ENCODE measurements at places on chromosomes 2 and 18.

DNA sequence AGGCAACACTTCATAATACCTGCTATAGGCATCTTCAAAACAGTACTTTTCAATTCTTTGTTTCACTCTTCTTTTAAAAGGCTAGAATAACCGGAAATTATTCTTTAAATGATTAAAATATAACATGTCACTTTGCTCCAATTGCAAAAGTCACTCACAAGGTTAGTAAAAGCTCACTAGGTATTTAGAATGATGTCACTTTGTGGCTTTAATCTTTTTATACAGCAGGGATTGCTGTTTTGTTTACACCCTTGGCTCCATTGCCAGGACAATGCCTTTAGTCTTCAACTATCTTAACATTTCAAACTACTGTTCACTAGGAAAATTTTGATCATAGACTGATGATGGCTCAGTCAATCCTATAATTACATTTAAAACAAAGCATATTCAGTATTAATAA is 157.1 kb downstream of the BAZ2B start:
- no peaks in the 10 kb centered on the region for H3K36me3 ChIP-seq
- no peak overlapping the region for H3K27ac ChIP-seq
- H3K4me3 ChIP-seq, result no peak overlapping the region
- no peaks in the 10 kb centered on the region for H3K4me1 ChIP-seq

GRCh38 chr2:224449212-224450147 is 47.6 kb upstream of the FAM124B start:
- H3K27ac ChIP-seq, result no peak overlapping the region
- no peaks in the 10 kb centered on the region for H3K36me3 ChIP-seq
- DNase-seq, result no peak
- H3K4me3 ChIP-seq, result no peak overlapping the region

DNA sequence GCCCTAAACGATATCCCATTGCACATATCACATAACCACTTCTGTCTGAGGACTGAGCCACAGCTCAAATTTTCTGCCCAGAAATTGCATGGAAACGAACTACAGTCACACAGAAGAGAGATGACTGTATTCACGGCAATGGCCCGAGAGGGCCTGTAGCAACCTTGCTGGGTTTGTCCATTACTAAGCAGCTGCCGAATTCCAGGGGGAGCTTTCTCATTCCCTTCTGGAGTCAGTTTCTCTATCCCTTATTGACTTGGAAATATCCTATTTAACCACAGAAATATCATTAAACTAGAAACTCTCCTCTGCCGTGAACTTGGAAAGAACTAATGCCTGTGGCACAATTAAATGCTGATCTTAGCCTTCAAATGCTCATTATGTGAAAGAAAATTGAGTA is 183.9 kb downstream of the DNER start:
- no peak overlapping the region for H3K4me3 ChIP-seq
- no peak overlapping the region for H3K27ac ChIP-seq
- H3K36me3 ChIP-seq, result no peaks in the 10 kb centered on the region

DNA sequence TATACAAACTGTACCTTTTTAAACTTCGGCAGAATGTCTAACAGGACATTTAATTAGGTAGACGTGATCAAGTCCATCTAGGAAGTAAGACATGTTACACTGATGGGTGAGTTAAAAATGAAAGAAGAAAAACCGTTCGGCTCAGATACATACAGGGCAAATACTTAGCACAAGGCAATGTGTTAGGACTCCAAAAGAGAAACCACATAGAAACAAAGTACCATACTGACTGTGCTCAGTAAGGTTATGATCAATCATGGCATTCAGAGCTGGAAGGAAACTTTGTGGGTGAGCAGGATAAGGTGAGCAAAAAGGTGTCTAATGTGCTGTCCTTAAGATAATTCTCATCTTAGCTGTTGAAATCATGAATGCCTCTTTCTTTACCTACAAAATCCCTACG is 211.9 kb downstream of the STK39 start:
- no peaks in the 10 kb centered on the region for H3K27me3 ChIP-seq
- no peak overlapping the region for H3K27ac ChIP-seq
- H3K36me3 ChIP-seq, result no peaks in the 10 kb centered on the region
- no peak for DNase-seq
- H3K4me1 ChIP-seq, result no peaks in the 10 kb centered on the region
- no peak overlapping the region for H3K4me3 ChIP-seq

- peaks cover 21% of the 10 kb centered on the region for H3K4me1 ChIP-seq
- H3K36me3 ChIP-seq, result no peaks in the 10 kb centered on the region
- no peak overlapping the region for H3K27ac ChIP-seq
These were observed 59.3 kb downstream of the DPP4 start for GRCh38 chr2:162014751-162015150.

DNA sequence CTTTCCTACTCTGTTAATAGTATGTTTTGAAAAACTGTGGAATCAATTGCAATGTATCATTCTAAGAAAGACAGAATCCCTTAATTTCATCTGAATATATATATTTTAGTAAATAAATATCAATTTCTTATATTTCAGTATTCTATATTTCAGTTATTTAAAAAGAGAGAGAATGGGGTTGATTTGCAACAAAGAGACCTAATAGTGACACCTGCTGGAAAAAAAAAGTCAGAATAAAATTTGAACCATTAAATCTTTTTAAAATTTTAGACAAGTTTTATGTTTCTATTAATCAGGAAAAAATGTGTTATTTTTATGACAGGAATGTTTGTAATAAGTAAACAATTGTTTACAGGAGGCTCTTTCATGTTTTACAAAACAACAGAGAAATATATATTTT is 20.7 kb upstream of the CCNT2 start:
- DNase-seq, result no peak
- H3K36me3 ChIP-seq, result no peaks in the 10 kb centered on the region
- H3K4me3 ChIP-seq, result no peak overlapping the region
- H3K4me1 ChIP-seq, result peaks cover under 1% of the 10 kb centered on the region

GRCh38 chr2:234502919-234503285 is 6.0 kb upstream of the ARL4C start:
- no peak for DNase-seq
- H3K4me1 ChIP-seq, result peaks cover 16% of the 10 kb centered on the region
- H3K4me3 ChIP-seq, result no peak overlapping the region
- H3K27ac ChIP-seq, result no peak overlapping the region
- no peaks in the 10 kb centered on the region for H3K27me3 ChIP-seq

DNA sequence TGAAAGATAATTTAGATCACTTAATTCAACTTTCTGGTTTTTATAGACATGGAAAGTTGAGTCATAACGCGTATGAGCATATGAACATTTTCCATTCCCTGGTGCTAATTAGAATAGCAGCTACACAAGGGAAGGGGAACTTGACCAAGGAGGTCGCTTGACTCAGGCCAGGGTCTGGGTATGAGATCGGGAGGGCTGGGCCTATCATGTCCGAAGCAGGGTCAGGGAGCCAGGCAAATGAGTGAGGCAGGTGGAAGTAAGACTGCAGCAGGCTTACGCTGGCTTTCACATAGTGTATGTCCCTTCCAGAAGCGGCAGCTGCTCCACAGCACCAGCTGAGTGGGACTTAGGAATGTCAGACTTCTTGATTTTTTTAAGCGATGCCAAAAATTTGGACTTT is 14.7 kb downstream of the RALB start:
- DNase-seq, result no peak
- no peak overlapping the region for H3K27ac ChIP-seq
- H3K36me3 ChIP-seq, result no peaks in the 10 kb centered on the region
- peaks cover 2% of the 10 kb centered on the region for H3K4me1 ChIP-seq
- no peaks in the 10 kb centered on the region for H3K27me3 ChIP-seq

DNA sequence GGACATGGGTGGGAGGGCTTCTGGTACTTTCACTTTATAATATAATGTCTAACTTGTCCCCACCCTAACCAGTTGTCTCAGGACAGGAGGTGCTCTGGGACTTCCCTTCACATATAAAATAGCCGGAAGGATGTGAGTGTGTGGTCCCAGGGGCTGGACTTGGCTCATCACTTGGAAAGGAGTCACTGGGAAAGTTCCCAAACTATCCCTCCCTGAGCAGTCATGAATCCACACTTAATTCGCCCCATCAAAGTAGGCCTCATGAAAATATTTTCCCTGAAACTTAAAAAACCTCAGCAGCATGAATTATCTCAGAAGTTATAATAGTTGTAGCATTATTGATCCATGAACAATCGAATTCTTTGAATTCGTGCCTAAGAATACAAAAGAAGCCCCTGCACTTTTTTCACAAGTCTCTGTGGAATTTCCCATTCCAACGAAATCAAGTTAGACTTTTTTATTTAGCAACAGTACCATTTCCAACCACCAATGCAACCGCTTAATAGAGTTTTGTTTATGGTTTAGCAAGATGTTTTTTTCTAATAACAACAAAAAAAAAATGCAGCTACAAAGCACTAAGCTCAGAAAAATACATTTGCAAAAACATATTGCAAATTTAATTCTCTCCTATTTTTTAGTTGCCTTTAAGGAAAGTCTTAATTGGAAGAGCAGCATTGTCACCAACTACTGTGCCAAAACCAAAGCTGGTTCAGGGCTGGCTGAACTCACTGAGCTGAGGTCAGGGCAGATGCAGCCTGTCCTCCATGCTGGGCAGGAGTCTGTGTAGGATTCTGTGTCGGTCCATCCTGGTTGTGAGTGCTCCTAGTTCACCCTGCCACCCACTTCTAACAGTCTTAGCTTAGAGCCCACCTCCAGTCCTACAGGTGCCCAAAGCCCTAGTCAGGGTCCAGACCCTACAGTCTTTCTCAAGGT is 68.8 kb upstream of the SPTBN1 start:
- H3K27me3 ChIP-seq, result no peaks in the 10 kb centered on the region
- DNase-seq, result no peak
- H3K4me1 ChIP-seq, result peaks cover 8% of the 10 kb centered on the region
- no peaks in the 10 kb centered on the region for H3K36me3 ChIP-seq

- peaks cover 27% of the 10 kb centered on the region for H3K4me1 ChIP-seq
- no peak for DNase-seq
These were observed 1.6 kb upstream of the NFE2L2 start for GRCh38 chr2:177265824-177266817.

DNA sequence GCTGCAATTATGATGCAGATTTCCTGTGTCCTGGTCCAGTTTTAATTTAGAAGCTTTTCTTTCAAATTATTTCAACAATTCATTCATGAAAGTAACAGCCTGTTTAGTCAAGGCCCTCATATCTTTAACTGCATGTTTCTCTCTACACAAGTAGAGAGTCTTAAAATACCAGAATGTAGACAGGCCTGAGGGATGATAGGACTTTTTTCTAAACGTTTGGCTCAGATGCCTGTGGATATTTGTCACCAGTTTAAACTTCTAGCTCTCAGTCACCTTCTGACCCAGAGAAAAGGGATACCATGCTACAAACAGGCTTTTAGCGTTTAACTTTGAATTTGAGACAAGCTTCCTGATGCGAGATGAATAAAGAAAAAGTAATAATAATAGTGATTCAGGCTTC is 15.7 kb downstream of the COL5A2 start:
- H3K4me1 ChIP-seq, result no peaks in the 10 kb centered on the region
- no peaks in the 10 kb centered on the region for H3K36me3 ChIP-seq
- H3K27me3 ChIP-seq, result no peaks in the 10 kb centered on the region
- H3K4me3 ChIP-seq, result no peak overlapping the region

DNA sequence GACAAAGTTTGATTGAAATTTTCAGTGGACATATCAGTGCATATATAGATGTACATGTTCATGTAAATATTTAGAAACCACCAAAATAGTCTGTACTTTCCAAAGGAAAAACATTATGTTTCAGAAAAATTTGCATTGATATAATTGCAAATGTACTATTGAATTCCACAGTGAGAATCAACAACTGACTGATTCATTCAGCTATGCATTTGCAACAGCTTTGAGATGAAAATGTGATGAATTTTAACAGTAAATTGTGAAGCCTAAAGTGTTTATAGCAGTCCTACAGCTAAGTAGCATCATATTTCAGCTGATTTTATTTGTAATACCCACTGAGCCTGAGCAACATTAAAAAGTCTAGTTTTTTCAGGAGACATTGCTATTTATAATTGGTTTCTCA is 1647.4 kb upstream of the DDX18 start:
- no peaks in the 10 kb centered on the region for H3K4me1 ChIP-seq
- H3K36me3 ChIP-seq, result no peaks in the 10 kb centered on the region
- no peaks in the 10 kb centered on the region for H3K27me3 ChIP-seq
- H3K27ac ChIP-seq, result no peak overlapping the region
- no peak for DNase-seq

Measured in neural progenitor cell (in vitro differentiated cells).